ENCODE measurements at places on chromosomes 16 and 17.

DNA sequence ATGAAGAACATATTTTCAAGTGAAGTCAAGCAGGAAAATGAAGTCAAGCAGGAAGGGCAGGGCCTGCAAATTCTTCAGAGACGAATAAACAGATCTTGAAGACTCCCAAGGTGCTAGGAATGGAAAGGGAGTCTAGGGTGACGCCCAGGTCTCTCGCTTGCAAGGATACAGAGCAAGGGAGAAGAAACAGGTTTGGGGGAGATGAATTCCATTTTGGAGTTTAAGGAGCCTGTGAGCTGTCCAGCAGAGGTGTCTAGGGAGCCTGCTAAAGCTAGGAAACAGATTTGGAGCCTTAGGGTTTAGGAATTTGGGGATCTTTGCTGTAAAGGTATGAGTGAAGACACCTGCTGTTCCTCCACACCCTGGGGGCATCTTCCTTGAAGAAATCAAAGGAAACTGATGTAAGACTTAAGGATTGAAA, 2.0 kb upstream of the UNKL start:
- no peak for DNase-seq

DNA sequence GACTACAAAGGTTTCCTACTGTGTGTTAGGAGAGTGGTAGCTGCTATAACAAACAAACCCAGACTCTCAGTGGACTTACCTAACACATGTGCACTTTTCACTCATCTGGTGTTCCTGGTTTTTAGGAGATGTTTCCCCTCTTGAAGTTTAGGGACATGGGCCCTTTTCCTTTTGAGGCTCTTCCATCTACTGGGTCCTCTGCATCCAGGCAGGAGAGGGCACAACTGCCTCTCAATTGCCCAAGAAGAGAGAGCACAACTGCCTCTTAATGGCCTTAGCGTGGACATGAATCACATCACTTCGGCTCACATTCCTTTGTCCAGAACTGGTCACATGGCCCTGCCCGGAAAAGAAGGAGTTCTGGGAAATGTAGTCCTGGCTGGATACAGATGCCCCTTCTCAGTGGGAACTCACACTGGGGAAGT, 9.8 kb upstream of the TNRC6C start:
- no peak for DNase-seq

DNA sequence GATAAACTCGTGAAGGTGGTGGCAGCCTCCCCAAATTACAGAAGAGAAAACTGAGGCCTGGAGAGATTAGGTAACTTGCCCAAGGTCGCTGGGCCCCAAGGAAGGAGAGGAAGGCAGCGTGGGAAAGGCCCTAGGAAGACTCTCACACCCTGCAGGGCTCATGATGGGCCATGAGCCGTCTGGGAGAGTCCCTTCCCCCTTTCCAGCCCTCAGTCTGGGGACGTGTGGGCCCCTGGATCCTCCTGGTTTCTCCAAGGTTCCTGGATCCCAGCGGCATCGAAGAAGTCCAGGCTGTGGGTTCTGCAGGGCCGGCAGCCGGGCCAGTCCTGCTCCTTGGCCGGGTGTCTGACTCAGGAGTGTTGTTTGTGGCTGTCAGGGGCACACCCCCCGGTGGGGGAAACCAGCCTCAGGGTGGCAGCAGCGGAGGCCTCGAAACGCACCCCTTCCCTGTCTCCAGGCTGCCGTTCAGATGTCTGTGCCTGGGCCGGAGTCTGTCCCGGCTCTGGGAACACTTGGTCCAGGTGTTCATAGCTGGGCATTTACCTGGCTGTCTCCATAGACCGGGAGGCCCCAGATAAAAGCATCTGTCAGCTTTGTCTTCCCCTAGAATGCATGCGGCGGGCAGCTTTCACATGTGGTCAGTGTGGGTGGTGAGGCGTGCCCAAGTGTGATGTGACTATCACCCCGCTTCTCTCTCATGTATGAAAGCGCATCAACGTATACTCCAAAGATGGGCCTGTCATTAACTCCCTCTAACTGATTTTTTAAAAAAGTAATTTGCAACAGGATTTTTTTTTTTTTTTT, 3.7 kb upstream of the RAP1GAP2 start:
- peak; percentile 31 for DNase-seq

DNA sequence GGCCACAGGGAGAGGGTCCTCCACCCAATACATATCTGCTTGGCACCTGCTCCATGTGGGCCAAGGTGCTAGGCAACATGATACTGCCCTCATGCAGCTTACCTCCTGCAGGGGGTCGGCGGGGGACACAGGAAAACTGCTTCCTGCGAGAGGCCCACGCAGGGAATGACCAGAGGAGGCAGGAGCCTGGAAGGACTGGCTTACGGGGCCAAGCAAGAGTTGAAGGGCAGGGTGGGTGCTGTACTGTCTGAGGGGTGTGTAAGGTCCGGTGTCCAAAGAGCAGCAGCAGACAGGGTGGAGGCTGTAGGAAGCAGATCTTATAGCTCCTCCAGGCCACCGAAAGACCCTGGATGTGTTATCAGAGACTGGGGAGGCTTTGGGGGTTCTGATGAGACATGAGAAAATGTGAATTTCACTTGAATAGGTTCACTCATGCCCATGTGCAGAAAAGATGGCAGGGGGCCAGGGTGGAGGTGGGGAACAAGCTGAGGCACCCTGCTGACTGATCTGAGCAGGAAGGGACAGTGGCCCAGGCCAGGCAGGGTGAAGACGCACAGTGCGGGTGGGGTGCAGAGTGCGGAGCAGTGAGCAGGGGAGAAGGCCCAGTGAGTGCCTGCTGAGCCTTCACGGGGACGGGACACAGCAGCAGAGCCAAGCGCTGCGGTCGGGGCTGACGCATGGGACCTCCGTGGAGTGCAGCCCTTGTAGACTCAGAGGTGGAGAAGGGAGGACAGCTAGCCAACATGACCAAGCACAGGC, 8.3 kb downstream of the FLCN start:
- DNase-seq, result no peak

- DNase-seq, result peak; percentile 74
These were observed 54.2 kb upstream of the SEC14L1 start for GRCh38 chr17:77086433-77087010.

DNA sequence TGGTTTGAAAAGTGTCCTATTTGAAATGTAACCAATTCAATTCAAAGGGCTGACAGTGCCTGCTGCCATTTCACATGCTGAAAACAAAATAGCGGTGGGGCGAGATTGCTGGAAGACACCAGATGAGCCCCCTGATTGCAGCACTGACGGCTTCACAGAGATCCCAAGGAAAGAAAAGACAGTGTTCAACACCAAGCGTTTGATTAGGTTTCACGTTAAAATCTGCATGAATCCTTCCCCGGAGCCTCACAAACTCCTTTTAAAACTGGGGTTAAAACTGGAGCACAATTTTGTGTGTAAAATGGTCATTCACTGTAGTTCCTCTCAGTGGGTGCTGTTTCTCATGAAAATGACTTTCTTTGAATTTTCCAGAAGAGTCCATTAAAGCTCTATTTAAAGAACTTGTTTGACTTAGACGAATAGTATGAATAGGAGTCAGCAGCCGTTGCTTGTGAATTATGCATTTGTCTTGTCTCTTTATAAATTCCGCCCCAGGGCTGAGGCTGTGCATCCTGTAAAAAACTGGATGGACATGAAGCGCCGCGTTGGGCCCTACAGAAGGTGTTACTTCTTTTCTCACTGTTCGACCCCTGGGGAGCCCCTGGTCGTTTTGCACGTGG, 8.8 kb downstream of the MLYCD start:
- DNase-seq, result no peak

DNA sequence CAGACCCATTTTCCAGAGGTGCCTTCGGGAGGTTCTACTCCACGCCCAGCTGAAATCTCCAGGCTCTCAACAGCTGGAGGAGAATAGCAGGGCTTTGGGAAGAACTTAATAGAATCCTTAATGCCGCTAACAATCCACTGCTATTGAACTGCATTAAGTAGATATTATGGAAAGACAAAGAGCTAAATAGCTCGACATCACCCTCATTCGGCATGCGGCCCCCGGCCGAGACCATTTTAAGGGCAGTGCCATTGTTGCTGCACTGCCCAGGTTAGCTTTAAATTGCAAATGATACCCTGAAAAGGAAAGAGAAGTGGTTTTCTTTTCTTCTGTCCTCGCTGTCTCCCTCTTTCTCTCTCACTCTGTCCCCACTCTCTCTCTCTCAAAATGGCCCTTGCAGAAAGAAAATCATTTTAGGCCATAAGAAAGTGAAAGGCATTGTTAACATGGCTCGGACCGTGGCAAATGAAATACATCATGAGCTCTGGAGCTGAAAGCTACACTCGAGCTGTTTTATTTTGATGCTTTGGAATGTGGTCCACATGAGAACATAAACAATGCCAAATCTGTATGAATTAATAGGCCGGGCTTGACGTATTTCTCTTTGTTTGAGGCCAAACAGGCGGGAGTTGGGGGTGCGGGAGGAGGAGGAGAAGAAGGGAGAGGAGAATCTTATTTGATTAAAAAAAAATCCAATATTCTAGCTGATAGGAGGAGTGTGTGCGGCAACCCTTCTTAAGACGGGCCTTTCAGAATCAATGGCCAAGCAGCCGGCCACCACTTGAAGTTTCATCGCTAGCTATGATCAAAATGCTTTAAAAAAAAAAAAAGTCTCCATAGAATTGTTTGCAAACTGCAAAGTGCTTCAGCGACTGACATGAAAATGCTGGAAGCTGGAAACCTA, 298.8 kb upstream of the IRX3 start:
- no peak for DNase-seq

GRCh38 chr17:20289984-20290383, 177.4 kb downstream of the LGALS9B start:
- DNase-seq, result no peak

GRCh38 chr17:33113276-33113990, 121.8 kb downstream of the SPACA3 start:
- no peak for DNase-seq

DNA sequence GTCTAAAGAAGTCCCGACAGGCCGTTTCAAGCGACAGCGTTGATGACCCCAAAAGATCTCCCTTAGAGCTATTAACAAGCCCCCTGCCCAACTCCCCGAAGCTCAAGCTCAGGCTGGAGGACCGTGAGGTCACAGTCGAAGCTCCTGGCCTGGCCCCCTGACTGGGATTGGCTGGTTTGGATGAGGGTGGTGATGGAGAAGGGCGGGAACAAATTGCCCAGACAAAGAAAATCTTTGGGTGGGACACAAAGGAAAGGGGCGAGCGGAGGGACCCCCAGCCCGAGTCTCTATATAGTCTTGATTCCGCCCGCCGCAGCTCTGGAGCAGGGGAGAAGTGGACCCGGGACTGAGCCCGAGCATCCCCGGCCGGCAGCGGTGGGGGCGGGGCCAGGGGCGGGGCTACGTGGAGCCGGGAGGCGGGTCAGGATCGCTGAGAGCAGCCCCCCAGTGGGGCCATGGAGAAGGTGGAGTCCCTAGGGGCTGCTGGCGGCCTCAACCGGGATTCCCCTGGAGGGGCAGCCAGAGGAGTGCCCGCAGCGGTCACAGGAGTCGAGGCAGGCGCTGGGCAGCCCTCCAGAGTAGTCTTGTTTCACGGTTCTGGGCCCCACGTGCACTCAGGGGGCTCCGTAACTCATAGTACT, 982 bp upstream of the NEURL4 start:
- DNase-seq, result peak; percentile 59

DNA sequence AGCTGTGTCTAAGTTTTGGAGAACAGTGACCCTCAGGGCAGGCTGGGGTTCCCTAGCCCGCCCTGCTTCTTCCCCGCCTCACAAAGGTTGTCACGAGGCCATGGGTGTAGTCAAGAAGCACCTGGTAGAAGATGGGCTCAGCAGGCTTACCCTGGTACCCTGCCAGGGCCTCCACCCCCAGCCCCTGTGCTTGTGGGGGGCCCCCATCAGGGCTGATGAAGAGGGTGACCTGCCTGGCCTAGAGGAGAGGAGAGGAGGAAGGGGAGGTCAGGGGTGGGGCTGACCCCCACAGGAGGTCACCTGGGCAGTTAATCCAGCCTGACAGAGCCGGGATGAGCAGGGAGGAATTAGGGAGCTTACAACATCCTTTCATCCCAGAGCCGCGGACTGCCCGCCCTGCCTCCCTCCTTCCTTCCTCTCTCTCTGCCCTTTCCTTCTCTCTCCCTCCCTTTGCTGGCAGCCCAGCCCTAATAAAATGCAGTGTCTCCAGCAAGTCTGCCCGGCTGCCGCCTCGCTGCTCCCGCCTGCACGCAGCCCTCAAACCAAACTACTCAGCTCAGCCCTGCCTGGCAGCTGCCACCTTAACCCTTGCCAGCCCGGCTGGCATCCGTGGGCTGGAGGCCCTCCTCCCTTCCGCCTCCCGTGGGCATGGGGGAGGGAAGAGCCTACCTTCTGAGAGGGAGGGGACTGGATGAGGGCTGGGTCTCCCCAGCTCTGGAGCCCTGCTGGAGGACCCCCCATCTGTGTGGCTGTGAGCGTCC, 7.2 kb downstream of the DLX3 start:
- DNase-seq, result no peak

DNA sequence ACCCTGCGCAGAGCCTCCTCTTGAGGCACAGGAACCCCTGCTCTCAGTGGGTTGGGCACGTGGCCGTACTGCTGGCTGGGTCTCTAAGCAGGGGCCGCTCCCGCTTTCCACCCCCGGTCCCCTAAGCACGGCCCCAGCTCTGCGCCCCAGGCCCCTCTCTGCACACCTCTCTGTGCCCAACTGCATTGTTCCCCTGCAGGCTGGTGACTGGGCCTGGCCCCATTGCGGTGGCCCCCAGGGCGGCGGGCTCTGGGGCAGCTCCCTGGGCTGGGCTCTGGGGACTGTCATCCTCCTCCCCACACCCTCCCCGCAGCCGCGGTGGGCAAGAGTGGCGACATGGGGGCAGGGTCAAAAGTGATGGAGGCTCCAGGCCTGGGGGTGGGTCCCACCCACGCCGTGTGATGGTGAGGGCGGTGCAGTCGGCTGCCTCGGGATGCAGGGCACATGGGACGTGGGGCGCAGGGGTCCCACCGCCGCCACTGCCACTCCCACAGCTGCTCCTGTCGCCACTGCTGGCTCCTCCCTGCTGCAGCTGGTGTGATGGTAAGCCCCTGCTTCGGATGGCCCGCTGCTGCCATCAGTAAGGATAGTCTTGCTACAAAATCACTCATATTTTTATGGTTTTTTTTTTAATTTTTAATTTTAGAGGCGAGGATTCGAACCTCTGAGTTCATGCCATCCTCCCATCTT, 15.2 kb upstream of the ITGB3 start:
- no peak for DNase-seq

GRCh38 chr16:27370318-27370717, 31.7 kb upstream of the IL21R start:
- no peak for DNase-seq

DNA sequence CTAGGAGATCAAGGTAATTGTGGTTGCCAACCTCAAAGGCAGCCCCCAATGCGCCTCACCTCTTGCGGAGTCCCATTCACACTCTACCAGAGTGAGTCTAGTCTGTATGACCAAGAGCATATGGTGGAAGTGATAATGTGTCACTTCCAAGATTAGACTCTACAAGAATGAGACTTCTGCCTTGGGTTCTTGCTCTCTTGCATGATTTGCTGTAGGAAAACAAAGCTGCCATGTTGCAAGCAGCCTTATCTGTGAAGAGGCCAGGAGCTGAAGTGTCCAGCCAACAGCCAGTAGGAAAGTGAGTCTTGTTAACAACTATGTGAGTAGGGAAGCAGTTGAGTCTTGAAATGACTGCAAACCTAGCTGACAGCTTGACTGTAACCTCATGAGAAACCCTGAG, 3.4 kb downstream of the TERF2 start:
- no peak for DNase-seq
